WTC11 (cell line): ENCODE measurements at places on chromosomes 16 and 17. TPM values are rescaled to one million over a fixed set of nuclear protein-coding genes. Genes with fewer than 3 reads are reported as not detected.

DNA sequence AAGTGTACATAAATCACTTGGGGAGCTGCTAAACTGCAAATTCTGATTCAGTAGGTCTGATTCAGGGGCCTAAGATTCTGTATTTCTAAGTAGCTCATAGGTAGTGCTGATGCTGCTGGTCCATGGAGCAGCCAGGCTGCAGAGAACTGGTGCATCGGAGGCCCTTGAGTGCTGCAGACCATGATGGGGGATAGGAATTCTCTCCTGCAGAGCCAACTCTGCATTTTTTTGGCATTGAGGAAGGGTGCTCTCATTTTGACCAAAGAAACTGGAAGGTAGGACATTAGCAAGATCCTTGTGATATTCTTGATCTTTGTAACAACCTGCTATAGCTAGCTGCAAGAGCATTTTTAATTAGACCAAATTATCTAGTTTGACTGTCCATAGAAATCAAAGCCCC, 4.7 kb downstream of the HOXB2 start:
- H3K27me3 ChIP-seq: peaks cover 91% of the 10 kb centered on the region
- H3K4me1 ChIP-seq: peaks cover 40% of the 10 kb centered on the region
- no peak overlapping the region for H3K27ac ChIP-seq

Gene FBXL16
- total RNA-seq: 22.7 to 28.6 TPM (median 27.3 TPM) in 3 replicates

- no peak overlapping the region for H3K27ac ChIP-seq
- DNase-seq: no peak
- H3K27me3 ChIP-seq: no peaks in the 10 kb centered on the region
- H3K4me3 ChIP-seq: no peak overlapping the region
Observed at GRCh38 chr16:88700636-88701482, 5.3 kb downstream of the RNF166 start.

- peak; percentile 84 for DNase-seq
- peaks cover 18% of the 10 kb centered on the region for H3K36me3 ChIP-seq
- H3K4me1 ChIP-seq: 0 out of 2 replicates have a peak, but pooled peaks cover 4% of the 10 kb centered on the region
- H3K27me3 ChIP-seq: peaks cover 9% of the 10 kb centered on the region
- no peak overlapping the region for H3K27ac ChIP-seq
- no peak overlapping the region for H3K4me3 ChIP-seq
Observed at GRCh38 chr17:7001318-7001961, 5.6 kb downstream of the ALOX12 start.

DNA sequence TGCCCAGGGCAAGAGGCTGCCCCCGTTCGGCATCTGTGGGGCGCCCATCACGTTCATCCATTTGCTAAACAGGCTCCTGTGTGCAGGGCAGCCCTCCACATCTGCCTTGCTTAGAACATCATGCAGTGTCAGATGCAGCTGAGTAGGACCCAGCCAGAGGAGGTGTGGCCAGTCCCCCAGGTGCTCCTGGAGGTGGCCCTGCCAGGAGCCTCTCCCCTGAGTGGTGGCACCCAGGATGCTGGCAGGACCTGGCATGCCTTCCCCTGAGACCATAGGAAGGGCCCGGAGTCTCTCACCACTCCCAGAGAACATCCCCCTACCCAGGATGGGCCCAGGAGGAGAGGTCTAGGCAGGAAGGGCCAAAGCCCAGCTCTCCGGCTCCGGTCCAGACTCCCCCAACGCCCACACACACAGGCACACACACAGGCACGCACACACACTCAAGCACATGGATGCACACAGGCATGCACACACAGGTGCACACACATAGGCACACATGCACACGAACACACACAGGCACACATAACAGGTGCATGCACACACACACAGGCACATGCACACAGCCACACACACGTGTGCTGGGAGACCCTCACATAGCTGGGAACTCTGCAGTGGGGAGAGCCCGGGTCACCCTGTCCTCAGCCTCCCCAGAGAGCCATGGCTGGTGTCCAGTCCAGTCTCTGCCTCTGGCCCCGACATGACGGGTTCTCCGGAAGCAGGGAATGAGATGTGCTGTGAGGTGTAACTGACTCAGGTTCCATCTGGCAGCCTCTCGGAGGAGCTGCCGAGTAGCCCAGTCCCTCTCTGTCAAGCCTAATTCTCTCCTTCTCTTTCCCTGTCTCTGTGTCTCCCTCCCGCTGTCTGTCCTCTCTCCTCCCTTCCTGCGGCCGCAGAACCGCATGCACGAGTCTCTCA, 74.6 kb downstream of the AMFR start:
- no peaks in the 10 kb centered on the region for H3K36me3 ChIP-seq
- H3K4me3 ChIP-seq: no peak overlapping the region
- H3K27me3 ChIP-seq: no peaks in the 10 kb centered on the region
- peak; percentile 8 for DNase-seq
- H3K27ac ChIP-seq: no peak overlapping the region
- H3K4me1 ChIP-seq: peaks cover 3% of the 10 kb centered on the region

DNA sequence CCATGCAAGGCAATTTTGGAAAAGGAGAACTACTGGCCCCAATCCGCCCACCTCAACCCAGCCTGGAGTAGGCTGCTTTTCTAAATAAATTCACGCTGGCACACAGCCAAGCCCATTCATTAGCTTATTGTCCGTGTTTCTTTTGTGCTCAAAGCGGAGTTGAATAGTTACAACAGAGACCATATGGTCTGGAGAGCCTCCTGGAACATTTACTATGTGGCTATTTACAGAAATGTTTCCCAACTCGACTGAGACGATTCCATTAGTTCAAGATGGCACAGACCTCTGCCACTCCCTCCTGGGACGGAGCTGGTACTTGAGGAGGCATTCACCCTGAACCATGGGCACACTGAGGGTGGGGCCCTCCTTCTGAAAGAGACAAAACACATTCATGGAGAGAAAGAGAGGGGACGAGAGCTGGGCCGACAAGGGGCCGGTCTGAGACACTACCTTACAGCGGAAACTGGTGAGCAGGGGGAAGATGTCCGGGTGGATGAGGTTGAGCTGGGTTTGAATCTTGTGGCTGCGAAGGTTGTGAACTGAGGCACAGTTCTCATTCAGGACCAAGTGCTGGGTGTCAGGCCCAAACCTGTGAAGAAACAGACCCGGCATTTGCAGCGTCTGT, 15.7 kb downstream of the ELAC2 start:
- no peaks in the 10 kb centered on the region for H3K4me1 ChIP-seq
- H3K36me3 ChIP-seq: peaks cover 57% of the 10 kb centered on the region
- no peak overlapping the region for H3K4me3 ChIP-seq
- no peak for DNase-seq
- H3K27me3 ChIP-seq: no peaks in the 10 kb centered on the region

DNA sequence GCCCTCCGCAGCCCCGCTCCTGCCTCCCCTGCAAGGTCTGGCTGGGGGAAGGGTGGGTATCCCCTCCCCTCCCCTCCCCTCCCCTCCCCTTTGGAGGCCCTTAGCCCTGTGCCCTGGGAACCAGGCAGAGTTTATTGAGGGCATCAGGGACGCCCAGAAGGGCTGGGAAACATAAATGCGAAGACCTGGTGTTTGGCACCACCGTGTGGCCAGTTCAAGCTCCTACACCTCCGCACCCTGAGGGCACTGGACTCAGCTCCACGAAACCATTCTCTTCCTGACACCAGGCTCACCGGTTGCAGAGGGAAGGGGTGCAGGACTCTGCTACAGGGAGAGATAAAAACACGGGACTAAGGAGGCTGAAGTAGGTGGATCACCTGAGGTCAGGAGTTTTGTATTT, 1.0 kb upstream of the AIPL1 start:
- H3K4me1 ChIP-seq: peaks cover 43% of the 10 kb centered on the region
- H3K27ac ChIP-seq: no peak overlapping the region; the same call in 1 of the 2 replicates
- 0 out of 2 replicates have a peak, but pooled peaks cover 2% of the 10 kb centered on the region for H3K27me3 ChIP-seq
- DNase-seq: peak; percentile 79

DNA sequence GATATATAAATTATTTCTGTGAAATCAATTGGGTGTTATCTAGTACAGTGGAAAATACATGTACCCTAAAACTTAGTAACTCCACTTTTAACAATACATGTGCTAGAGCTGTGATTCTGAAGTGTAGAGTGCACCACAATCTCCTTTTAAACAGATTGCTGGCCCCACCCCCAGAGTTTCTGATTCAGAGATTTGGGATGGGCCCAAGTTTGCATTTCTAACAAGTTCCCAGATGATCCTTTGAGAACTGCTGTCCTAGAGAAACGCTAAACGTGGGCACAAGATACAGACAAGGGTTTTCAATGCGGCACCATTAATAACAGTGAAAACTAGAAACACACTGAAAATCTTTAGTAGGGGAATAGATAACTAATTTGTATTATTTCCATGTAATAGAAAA, 49.2 kb downstream of the NXPH3 start:
- no peak for DNase-seq
- no peaks in the 10 kb centered on the region for H3K27me3 ChIP-seq
- H3K4me1 ChIP-seq: no peaks in the 10 kb centered on the region
- no peak overlapping the region for H3K4me3 ChIP-seq
- H3K36me3 ChIP-seq: peaks cover 17% of the 10 kb centered on the region; the same call in 1 of the 2 replicates

DNA sequence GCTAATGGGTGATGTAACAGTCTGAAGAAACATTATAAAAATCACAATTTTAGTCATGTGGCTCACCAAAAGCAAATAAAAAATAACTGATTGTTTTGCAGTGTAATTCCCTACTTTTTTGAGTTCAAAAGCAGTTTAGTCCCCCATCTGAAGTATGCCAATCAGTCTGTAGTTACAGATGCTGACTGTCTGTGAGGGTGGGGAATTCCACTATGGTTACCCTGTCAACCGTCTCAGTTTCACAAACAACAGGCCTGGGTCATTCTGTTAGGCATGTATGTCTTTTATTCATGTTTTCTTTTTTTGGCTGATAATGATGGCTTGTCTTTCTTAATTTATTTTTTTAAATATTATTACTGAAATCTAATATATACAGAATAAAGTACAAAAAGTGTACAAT, 69.3 kb downstream of the STXBP4 start:
- peaks cover under 1% of the 10 kb centered on the region; the same call in 1 of the 2 replicates for H3K36me3 ChIP-seq
- DNase-seq: no peak
- no peak overlapping the region for H3K27ac ChIP-seq
- no peaks in the 10 kb centered on the region for H3K4me1 ChIP-seq
- no peaks in the 10 kb centered on the region for H3K27me3 ChIP-seq
- H3K4me3 ChIP-seq: no peak overlapping the region

Gene SLC26A11
- 19.1 to 26.4 TPM (median 23.5 TPM) in 3 replicates for total RNA-seq

Gene ABAT
- total RNA-seq: 4.4 to 6.6 TPM (median 5.4 TPM) in 3 replicates

DNA sequence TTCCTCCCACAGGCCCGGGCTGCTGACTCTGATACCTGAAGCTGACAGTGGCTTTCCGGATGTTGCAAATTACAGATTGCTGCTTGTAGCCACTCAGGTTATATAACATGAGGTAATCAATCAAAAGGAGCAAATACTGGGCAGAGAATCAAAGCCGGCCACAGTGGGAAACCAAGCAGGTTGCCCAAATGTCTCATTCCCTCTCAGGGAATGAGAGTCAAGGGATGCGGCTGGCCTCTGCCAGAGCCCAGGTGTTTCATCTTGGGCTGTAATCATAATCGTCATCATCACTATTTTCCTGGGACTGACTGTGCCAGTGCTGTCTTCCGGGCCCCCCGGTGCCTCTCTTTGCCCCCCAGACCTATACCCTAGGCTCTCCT, 292.4 kb upstream of the FOXF1 start:
- no peak overlapping the region for H3K27ac ChIP-seq
- H3K36me3 ChIP-seq: no peaks in the 10 kb centered on the region
- no peaks in the 10 kb centered on the region; the same call in 1 of the 2 replicates for H3K27me3 ChIP-seq
- DNase-seq: no peak

- no peak overlapping the region for H3K4me3 ChIP-seq
- no peak for DNase-seq
- H3K27me3 ChIP-seq: no peaks in the 10 kb centered on the region; the same call in 1 of the 2 replicates
- H3K36me3 ChIP-seq: no peaks in the 10 kb centered on the region
Observed at GRCh38 chr17:48241770-48242497, 134.4 kb downstream of the SNX11 start.

- peak; percentile 71 for DNase-seq
- peaks cover 40% of the 10 kb centered on the region for H3K4me1 ChIP-seq
- peaks cover 32% of the 10 kb centered on the region for H3K27me3 ChIP-seq
- H3K27ac ChIP-seq: peak overlapping the region; percentile 96
Observed at GRCh38 chr16:51154271-51155171, 3.5 kb upstream of the SALL1 start.

DNA sequence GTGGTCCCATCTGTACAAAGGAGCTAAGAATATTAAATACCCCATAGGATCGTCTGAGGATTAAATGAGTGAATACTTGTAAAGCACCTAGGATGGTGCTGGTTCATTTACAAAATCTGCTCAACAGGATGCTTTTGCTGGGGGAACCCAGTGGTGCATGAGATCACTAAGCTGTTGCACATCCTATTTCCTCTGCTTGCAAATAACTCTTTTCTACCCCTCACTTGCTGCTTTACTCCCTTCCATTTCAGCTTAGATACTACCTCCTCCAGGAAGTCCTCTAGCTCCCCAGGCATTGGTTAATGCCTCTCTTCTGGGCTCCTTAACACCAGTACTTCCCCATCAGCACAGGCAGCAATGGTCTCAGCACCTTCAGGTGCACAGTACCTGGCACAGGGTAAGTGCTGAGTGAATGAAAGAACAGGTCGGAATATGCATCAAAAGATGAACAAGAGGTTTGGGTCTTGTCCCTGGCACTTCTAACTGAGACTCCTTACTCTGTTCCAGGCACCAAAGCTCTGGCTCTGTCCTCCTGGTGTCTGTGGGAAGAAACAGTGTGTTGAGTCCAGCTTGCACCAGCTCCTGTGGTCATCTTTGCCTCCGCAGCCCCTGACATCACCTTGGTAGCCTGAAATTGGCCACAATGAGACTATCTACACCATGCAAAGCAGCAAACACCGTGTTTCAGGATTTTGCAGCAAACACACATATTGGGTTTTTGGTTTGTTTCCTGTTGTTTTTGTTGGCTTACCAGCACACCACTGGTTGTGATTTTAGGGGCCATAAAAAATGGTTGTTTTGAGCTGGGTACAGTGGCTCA, 24.1 kb upstream of the IL21R start:
- H3K27ac ChIP-seq: no peak overlapping the region
- no peaks in the 10 kb centered on the region for H3K4me1 ChIP-seq
- no peak overlapping the region for H3K4me3 ChIP-seq
- H3K36me3 ChIP-seq: no peaks in the 10 kb centered on the region
- H3K27me3 ChIP-seq: no peaks in the 10 kb centered on the region; the same call in 1 of the 2 replicates
- no peak for DNase-seq

Gene SLC13A2
- not detected in 3 replicates for total RNA-seq

DNA sequence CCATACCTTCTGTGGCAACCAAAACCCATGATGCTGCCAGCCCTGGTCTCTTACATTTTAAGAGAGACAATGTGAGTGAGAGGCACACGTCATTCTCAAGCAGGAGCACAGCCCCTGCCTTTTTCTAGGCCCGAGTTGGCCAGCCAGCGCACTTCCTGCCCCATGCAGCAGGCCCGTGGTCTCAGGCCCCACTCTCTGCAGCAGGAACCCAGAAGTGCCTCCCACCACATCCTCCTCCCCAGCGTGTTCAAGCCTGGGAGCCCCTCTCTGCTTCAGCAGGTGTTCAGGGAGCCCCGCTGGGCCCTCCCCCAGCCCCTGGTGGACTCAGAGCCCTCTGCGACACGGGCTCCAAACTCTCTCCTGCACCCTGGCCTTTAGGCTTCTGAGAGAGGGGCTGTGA, 30.5 kb downstream of the ITGAE start:
- H3K4me1 ChIP-seq: peaks cover 15% of the 10 kb centered on the region
- no peak overlapping the region for H3K27ac ChIP-seq
- H3K27me3 ChIP-seq: no peaks in the 10 kb centered on the region; the same call in 1 of the 2 replicates

DNA sequence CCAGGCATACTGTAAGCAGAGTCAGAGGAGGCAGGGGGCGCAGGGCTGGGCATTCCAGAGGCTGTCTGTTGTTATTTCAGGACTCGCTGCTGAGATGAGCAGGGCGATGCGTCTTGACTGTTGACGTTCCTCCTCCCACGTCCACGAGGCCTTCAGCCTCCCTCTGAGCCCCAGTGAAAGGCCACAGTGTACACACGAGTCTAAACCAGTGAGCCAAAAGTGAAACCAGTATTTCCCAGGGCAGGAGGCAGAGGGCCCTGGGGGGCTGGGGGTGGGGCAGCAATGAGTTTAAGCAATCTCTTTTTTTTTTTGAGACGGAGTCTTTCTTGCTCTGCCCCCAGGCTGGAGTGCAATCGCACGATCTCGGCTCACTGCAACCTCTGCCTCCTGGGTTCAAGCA, 21.5 kb downstream of the SMTNL2 start:
- no peak for DNase-seq
- no peaks in the 10 kb centered on the region for H3K27me3 ChIP-seq
- H3K4me1 ChIP-seq: peaks cover 14% of the 10 kb centered on the region
- no peak overlapping the region for H3K27ac ChIP-seq

Gene CCT6B
- total RNA-seq: 2.1 to 2.8 TPM (median 2.5 TPM) in 3 replicates
